ENCODE measurements at places on chromosomes 6 and 20.

- DNase-seq = no peak
Measured at GRCh38 chr20:57500235-57500634, 24.7 kb downstream of the CTCFL start.

DNA sequence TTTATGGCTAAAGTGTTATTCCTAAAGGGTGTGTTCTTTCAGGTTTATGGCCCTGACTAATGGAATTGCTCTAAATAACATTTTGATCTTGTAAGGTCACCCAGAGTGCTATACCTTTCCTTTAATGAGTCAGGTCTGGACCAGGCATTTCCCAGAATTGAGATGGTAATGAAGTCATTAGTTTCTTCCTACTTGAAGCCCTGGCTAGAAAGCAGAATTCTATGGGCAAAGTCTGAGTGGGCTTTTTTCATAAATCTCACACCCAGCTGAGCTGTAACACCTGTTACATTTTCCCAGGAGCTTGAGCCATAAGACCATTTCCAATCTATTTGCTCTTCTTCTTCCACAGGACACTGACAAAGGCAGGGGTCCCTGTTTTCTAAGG is 122.0 kb upstream of the ID4 start:
- DNase-seq = no peak

DNA sequence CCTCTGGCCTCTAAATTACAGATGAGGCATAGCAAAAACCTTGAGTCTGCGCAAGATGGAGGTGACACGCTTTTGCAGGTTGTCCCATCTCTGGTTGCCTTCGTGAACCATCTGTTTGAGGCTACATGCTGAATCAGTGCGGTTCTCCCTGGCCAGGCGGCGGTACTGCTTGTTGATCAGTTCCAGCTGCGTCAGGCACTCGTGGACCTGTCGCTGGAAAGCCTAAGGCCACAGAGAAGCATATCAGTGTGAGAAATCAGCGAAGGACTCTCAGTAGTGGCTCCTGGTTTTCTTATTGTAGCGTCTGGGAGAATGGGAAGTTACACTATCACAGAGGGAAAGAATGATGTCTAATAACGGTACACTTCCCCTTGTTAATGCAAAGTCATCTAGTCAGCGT is 344.4 kb downstream of the ESR1 start:
- DNase-seq = peak; percentile 12

- DNase-seq = no peak
Measured at GRCh38 chr20:63979557-63980316, at the start of gene SAMD10. Gene SAMD10 (minus strand): TSS chr20:63979642. CDS start chr20:63979467, 175 bp downstream.
